ENCODE measurements at places on chromosomes 5 and 9.

DNA sequence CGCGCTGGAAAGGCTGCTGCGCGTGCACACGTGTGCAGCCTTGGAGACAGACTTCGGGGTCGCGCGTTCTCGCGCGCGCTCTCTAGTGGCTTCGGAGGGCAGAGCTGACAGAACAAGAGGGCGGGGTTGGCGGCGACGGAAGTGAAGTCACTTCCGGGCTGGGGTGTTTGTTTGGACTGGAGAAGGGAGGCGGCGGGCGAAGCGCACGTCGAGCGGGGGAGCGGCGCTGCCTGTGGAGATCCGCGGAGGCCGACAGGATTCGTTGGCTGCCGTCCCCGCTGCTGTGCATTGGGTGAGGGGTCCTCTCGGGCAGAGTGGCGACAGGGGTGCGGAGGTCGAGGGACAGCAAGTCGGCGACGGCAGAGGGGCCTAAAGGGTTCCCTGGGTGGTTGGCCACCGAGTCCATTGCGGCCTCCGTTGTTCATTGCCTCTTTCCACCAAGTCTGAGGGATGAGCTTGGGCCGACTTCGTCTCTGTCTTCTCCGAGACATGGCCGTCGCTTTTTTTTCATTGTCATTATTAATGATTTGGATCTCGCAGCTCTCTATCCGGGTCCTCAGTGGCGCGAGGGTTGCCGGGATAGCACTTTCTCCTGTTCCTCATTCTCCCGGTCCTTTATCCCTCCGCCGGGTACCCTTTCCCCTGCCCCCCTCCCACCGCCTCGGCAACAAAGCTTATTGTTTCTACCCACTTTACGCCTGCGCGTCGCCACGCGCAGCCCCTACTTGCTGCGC is at the start of gene PAIP2:
Gene PAIP2 (plus strand): TSS at position 166 of the 734 bp plus-strand sequence. CDS start 21,931 bp downstream, outside the sequence.
- peak; percentile 98 for DNase-seq

DNA sequence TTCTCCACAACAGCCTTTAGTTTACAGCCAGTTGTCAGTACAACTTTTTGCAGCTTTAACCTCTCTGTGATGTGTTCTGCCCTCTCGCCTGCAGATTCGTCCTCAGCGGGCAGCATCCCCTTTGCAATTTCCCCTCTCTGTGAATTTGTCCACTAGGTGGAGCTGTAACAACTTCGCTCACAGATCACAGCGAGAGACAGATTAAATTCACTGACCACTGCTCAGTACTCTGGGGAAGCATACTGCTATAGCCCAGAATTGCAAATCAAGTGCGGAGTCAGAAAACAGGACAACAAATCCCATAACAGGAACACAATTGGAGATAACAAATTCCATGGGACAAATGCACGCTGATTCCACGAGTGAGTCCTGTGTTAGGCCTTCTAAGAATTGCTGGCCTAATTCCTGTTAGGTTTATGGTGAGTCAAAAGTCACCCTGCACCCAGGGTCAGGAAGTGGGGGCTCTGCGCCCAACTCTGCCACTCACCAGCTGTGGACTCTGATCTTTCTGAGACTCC is 2124.9 kb downstream of the MAT2B start:
- DNase-seq, result no peak

DNA sequence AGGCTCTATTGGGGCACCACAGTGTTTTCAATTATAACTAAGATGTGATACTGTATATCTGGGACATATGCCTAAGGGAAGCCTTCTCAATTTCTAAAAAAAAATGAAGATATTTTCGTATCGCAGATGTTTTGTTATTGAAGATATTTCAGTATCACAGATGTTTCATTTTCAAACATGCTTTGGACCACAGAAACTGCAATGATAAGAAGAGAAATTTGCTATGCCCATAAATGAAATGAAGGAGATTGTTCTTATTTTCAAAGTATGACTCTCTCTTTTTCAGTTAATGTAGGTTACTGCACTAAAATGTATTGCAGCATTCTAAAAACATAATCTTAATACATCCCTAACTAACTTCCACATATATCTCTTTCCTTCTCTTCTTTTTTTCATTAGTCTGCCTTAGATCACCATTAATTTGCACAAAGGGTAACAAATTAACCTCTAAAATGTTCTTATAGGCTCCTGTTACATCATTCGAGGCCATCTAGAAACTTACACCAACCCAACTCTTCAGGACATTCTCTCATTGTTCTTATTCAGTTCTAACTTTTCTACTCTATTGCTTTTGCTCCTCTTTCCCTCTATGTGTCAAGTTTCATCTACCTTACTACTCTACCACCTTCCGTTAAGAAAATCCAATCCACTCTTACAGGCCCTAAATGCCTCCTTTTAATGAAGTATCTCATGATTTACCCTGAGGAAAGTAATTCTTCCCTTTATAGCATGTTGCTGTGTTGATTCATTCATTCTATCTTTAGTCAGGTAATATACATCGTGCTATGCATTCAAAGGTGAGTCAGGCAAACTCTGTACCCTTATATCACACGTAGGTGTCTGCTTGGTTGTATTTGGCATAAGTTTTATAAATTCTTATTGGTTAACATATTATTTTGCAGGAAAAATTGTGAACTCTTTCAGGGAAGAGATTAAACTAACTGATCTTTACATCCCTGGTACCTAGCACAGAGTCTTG is 70.5 kb downstream of the ST8SIA4 start:
- DNase-seq, result no peak

DNA sequence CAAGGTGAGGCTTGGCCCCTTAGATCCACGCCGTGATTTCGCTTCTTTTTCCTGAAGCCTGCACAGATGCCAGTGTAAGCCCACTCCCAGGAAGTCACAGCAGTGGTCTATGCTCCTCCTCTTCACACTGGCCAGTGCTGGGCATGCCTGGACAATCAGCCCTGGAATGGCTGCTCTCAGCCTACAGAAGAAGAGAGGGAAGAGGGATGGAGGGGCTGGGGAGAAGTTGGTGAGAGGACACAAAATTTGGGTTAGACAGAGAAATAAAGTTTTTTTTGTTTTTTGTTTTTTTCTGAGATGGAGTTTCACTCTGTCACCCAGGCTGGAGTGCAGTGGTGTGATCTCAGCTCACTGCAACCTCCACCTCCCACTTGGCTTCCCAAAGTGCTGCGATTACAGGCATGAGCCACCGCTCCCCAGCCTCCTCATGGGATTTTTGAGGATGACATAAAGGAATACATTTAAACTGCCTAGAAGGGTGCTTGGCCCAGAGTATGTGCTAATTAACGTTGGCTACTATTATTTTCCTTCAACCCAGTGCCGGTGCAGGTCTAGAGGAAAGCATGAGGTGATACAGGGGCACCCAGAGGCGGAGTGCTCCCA is 830 bp downstream of the S100Z start:
- DNase-seq, result no peak

DNA sequence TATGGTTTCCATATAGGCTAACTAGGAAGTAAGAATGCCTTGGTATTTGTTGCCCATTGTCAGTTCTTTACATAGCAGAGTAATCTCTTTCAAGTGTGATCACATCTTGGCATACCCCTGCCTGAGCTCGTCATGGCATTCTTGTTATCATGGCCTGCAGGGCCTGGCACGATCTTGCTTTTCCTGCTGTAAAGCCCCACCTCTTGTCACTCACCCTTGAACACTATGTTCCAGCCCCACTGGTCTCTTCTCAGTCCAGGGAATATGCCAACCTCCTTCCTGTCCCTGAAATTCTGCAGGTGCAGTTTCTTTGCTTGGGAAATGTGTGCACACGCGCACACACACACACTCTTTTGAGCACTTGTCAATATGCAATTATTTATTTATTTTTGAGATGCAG is 250.2 kb upstream of the DMRT1 start:
- DNase-seq, result no peak

DNA sequence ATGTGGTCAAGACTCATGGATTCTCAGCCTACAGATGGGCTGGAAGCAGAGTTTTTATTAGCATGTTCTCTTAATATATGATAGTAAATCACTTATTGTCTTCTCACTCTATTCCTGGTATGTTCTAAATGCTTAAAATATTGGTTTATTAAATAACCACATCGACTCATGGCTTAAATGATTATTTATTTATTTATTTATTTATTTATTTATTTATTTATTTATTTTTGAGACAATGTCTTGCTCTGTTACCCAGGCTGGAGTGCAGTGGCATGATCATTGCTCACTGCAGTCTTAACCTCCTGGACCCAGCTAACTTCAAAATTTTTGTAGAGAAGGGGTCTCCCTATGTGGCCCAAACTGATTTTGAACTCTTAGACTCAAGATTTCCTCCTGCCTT is 457.2 kb upstream of the TNC start:
- no peak for DNase-seq

GRCh38 chr9:37531699-37532098 is 44.5 kb downstream of the FBXO10 start:
- DNase-seq, result no peak

- DNase-seq, result no peak
Measured at GRCh38 chr9:80707120-80707519, 982.2 kb downstream of the TLE1 start.

- DNase-seq, result no peak
Measured at GRCh38 chr5:76025790-76026189, 57.4 kb upstream of the SV2C start.

Data from stimulated activated CD4-positive, alpha-beta T cell treated with anti-CD3 and anti-CD28 coated beads, Interleukin-4, amount 100 ng/mL, for 1 hour (primary cell).